ENCODE measurements at places on chromosomes 1 and 21.

DNA sequence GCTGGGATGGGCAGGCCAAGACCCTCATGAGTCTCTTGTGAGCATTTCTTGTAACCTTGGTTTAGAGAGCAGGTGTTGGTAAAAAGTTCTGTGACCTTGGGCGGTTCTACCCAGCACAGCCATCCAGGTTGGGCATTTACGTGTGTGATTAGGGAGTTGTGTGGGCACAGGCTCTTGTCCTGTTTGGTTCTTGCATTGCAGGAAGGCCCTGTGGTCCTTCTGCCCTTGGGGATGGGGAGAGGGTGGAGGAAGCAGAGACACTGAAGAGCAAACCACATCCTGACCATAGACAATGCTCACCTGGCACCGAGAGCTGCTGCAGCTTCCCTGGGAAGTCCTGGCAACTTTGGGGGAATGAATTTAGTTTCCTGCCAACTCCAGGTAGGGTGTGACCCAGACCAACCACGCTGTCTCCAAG is 25.6 kb downstream of the RNF187 start:
- no peak for DNase-seq

GRCh38 chr1:15436881-15437442 is 1.3 kb upstream of the CTRC start:
- no peak for DNase-seq

- DNase-seq = peak; percentile 67
Observed at GRCh38 chr21:41610042-41610839, 102.3 kb upstream of the TMPRSS2 start.

GRCh38 chr1:112522621-112523020 is 13.9 kb downstream of the WNT2B start:
- DNase-seq = peak; percentile 75

- DNase-seq = no peak
Observed at GRCh38 chr21:27813750-27814149, 846.9 kb upstream of the ADAMTS5 start.

DNA sequence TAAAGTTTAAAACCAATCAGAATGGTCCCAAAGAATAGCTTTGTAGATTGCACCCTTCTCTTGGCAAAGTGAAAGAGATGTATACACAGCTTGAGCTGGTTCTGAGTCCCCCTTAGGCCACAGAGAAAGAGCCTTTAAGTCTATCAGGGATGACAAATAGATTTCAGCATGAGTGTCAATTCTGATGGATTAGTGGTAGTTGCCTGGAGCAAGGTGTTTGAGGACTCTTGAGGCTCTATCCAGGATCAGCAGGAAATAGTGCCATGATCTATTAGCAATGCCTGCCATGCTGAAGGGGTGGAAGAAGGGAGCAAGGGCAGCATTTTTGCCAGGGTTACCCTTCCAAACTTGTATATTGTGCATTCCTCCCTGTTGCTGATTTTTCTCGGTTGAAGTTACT is 116.6 kb downstream of the ATG4C start:
- DNase-seq = no peak

DNA sequence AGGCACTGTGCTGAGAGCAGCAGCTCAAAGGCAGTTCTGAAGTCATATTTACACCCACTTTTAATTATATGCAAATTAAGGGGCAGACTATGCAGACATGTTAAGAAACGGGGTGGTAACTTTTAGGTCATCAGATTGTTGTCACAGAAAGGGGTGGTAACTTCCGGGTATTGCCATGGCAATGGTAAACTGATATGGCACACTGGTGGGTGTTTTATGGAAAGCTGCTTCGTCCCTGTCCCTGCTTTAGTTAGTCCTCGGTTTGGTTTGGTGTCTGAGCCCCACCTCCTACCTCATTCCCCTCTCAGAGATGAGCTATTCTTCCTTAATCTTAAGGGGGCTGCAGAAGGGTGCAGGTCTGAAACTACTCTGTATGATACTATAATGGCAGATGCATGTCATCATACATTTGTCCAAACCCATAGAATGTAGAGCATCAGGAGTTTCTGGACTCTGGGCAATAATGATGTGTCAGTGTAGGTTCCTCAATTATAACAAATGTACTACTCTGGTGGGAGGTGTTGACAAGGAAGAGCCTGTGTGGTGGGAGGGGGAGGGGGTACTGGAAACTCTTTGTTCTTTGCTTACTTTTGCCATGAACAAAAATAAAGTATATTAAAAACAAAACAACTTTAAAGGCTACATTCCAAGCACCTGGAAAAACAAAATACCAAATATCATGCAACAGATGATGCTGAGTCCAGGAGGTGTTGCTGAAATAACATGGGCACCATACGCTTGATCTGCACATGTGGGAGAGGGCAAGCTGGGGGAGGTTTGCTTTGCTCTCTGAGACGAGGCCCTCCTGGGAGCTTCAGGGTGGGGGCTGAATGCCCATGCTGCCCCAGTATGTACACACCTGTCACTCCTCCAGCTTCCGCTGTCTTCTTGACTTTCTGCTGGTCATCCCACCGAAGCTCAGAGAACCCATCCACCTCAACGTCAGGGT is 6.3 kb downstream of the PARP1 start:
- no peak for DNase-seq

- no peak for DNase-seq
Observed at GRCh38 chr1:30805304-30806003, 47.9 kb upstream of the LAPTM5 start.

DNA sequence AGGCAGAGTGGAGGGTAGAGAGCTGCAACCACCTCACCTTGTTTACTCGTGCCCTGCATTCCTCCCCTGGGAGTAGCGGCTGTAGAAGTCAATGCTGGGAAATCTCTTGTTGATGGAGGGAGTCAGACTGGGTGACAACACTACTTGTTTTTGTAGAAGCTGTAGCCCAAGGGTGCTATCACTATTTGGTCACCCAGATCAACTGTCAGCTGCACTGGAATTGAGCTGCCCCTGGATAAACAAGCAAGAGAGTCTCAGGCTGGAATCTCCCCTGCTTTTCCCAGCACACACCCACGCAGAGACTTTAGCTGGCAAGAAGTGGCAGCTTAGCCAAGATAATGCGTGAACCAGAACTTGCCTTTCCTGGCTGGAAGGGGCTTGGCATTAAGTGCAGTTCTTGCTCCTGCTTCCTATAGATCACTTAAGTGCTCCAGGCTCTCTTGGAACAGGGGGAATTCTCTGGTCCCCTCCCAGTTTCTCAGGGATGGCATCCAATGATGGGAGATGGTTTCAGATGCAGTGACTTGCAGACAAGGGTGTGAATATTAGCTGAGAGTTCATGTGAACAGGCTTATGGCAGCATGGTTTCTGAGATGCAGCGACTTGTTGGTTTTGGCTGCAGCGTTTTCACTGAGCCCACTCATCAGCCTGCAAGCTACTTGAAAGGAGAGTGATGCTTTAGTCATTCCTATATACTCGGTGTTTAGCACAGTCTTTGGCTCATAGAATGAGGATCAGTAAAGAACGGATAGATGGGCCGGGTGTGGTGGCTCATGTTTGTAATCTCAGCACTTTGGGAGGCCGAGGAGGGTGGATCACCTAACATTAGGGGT is 16.8 kb downstream of the ATP2B4 start:
- peak; percentile 80 for DNase-seq

- no peak for DNase-seq
Observed at GRCh38 chr1:225119307-225119706, 189.8 kb downstream of the DNAH14 start.

DNA sequence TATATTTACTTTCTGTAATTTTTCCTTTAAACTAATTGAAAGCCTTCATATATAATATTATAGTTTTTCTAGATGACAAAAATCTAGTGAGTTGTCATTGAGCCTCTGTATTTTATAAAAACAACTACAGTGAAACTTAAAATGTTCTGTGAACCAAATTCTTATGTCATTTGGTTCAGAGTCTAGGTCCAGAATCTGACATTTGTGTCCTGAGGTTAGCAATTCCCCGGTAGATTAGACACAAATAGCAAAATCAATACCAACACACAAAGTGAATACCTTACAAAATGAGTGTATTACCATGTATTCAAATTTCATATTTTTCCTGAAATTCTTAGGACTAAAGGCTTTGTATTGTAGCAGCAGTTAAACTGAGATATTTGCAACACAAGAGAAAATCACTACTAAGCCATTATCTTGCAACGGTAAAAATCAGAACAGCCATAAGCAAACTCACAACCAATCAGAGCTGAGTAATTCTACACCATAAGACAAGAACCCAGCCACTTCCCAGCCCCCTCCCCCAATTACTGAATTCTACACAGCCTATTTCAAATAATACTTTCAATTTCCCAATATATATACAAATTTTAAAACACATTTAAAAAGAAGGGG is 573.5 kb downstream of the SMYD3 start:
- DNase-seq = peak; percentile 28

GRCh38 chr1:214824763-214825162 is 221.8 kb downstream of the CENPF start:
- DNase-seq = peak; percentile 23

GRCh38 chr1:81377406-81377805 is 423.3 kb upstream of the ADGRL2 start:
- no peak for DNase-seq

- no peak for DNase-seq
Observed at GRCh38 chr1:203612932-203613682, 13.5 kb upstream of the ATP2B4 start.

GRCh38 chr1:2050793-2051682 is 827 bp downstream of the PRKCZ start:
- no peak for DNase-seq

GRCh38 chr21:44875316-44875700 is 1.8 kb upstream of the PTTG1IP start:
- DNase-seq = peak; percentile 80

GRCh38 chr1:193125369-193125768 is 3.5 kb downstream of the CDC73 start:
- DNase-seq = no peak

GRCh38 chr21:31443736-31444521 is 99.9 kb upstream of the TIAM1 start:
- DNase-seq = peak; percentile 3

DNA sequence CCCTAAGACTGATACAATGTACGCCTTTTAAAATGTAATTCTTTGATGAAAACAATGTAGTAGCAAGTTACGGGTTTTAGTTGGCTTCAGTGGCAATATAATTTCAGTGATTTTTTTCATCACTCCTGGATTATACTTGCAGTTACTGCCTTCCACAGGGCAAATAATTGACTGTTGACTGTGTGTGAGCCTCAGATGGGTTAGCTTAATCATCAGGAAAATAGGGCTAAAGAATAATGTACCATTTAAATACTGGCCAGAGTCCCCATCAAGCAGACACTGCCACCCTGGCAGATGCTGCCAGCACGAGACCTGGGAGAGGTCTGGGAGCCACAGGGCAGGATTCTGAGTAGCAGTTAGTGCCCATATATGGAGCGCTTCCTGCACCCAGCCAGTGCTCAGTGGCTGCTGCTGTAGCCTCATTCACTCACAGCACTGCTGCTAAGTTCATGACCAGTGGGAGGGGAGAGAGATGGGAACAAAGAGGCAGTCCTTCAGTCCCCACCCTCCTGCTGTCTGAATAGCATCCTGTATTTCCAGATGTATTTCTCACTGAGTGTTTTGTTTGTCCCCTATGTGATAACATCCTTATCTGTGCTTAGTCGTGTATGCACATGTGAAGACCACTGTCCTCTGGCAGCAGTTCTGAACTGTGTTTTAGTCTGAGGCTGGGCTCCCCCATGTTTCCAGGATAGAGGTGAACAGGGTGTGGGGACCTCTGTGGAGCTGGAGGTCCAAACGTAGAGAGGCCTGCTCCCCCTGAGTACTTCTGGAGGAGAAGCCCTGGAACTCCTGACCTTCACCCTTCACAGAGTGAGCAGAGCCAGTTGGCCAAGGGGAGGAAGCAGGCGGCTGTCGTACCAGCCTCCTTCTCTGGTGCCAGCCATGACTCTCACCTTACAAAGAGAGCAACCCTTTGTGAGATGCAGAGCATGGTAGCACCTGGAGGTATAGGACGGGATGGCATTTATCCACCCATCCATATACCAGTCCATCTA is 80.4 kb downstream of the ADARB1 start:
- peak; percentile 30 for DNase-seq

- DNase-seq = no peak
Observed at GRCh38 chr1:177869586-177869985, 100.3 kb downstream of the SEC16B start.

DNA sequence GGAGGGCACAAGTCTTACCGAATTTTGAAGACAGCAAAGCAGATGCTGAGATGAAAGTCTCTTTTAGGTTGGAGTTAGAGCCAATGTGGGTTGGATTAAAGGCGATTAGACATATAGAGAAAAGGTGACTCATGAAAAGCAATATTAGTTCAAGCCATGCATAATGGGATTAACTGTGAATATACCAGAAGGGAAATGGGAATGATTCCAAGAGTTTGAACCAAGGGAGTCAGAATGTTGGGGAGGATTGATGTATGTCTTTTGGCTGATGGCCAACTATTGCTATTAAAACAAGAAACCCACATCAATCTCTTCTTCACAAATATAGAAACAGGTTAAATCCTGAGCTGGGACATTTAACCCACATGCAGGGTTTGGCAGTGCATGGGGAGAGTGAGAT is 1.2 kb downstream of the HMGCS2 start:
- DNase-seq = no peak

DNA sequence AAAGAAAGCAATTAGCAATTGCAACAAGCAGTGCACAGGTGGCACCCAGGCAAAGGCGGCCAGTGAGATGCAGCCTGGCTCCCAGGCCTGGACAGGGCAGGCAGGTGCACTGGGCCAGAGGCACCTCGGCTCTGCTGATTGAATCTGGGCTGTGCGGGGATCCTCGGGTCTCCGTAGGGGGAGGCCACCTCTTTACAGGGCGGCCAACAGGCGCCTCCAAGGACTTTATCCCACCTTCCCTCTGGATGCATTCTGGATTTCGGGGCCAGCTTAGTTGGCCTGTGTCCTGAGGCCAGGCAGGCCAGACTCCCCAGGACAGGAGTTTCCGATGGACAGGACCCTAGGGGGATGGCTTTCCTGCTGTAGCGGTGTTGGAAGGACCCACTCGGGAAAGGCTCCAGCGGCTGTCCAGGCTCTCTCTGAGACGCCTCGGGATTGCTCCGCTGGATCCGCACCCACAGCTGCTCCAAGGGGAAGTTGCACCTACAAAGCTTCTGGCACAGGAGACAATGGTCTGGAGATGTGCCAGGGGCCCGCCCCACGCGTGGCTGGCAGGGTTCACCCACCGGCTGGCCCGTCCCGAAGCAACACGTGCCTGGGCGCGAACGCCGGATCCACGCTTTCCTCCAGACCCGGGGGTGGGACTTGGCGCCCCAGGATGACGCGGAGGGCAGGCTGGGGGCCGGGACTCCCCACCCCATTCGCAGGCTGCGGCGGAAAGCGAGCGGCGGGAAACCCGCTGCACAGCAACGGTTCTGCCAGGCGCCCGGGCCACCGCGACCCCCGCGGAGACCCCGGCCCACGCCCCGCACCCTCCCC is 810 bp downstream of the SLC19A1 start:
- peak; percentile 70 for DNase-seq

GRCh38 chr1:199041173-199041914 is 402.5 kb downstream of the PTPRC start:
- no peak for DNase-seq

GRCh38 chr1:33049371-33049770 is 12.7 kb upstream of the AK2 start:
- DNase-seq = no peak

All from fibroblast of the aortic adventitia (primary cell).